ENCODE measurements at places on chromosomes 5 and 9. TPM values are rescaled to one million over a fixed set of nuclear protein-coding genes. Genes with fewer than 3 reads are reported as not detected.

- DNase-seq, result no peak
Observed at GRCh38 chr9:134802216-134802795, 78.3 kb upstream of the FCN2 start.

GRCh38 chr9:132146039-132146438 is 15.8 kb upstream of the NTNG2 start:
- DNase-seq, result no peak

- no peak for DNase-seq
Observed at GRCh38 chr9:121071756-121072421, 2.9 kb upstream of the CNTRL start.

DNA sequence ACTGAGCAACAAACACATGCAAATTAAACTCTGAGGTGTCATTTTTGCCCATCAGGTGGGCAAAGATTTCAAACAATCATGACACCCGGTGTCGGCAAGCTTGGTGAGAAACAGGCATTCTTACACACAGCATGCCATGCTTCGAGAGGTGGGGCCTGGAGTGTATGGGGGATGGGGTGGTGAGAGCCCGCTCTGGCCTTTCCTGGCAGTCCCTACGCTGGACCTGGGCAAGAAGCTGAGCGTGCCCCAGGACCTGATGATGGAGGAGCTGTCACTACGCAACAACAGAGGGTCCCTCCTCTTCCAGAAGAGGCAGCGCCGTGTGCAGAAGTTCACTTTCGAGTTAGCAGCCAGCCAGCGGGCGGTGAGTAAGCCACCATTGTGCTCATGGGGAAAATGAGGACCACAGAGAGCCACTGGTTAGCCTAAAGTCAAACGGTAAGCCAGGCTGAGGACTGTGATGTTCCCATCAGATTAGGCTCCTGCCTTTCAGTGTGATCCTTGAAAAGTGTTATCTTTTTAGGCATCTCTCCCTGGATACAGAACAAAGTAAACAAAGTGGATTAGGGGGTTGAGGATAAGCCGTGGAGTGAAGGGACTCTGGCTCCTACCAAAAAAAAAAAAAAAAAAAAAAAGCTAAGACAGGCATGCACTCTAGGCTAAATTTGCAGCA is 9.4 kb downstream of the MYOZ3 start:
- DNase-seq, result no peak

- DNase-seq, result no peak
Observed at GRCh38 chr5:136058039-136058971, 29.5 kb downstream of the TGFBI start.

DNA sequence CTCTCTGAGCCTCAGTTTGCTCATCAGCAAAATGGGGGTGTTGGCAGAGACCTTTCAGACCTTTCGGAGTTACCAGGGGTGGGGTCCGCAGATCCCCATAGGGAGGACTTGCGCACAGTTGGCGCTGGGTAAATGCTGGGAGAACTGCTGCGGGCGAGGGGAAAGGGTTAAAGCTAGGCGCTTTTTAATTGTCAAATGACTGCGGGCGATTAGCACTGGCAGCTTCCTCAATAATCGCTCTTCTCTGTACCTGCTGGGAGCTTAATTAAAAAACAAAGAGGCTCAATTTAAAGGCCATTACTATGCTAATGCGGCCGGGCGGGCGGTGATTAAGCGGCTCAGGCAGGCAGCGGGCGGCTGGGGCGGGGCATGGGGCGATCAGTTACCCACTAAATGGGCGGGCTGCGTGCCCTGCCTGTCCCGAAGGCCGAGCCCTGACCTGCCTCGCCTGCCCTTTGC is 63.0 kb downstream of the LMX1B start:
- DNase-seq, result no peak

DNA sequence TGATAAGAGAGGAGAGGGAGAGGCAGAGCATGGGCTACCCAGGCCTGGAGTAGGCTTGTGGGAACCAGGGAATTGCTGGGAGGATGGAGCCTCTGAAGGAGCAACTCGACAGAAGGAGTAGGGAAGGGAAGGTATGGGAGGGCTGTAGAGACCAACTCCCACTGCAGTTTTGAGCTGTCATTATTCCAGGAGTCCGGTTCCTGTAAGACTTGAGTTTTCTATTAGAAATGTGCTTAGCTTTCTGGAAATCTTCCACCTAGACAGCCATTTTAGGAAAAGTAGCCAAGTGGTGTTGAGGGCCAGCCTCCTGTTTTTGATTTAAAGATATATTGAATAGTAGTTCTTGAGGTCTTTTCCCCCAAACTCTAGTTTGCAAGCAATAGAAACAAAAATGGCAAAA is 323.5 kb downstream of the LRRC70 start:
- no peak for DNase-seq

- DNase-seq, result no peak
Observed at GRCh38 chr5:75839547-75839946, 122.3 kb upstream of the POC5 start.

GRCh38 chr5:1106385-1107166 is 5.3 kb downstream of the SLC12A7 start:
- no peak for DNase-seq

DNA sequence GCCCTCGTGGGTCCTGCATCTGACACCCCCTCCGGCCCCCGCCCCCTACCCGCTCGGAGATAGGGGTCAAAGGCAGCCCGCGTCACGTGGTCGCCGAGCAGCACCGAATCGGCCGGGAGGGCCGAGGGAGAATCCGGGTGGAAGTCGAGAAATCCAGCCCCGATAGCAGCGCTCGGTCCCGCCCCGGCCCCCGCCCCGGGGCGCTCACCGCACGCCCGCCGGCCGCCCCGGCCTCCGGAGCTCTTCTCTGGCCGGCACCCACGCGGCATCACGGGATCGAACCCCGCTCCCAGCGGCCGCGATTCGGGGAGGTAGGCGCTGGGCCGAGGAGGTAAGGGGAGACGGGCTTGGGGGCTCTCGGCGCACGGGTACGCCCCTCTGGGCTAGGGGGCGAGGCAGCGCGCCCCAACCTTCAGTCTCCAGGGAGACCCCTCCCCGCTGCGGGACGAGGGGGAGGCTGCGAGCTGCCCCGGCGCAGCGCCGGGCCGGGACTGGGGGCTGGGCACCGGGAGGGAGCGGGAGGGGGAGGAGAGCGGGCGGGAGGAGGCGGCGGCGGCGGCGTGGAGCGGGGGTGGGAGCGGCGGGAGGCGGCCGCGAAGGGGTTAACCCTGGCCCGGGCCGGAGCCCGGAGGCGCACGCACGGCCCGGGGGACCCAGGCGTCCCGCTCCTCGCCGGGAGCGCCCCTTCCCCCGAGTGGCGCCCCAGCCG is 22.1 kb upstream of the NDST1 start:
- no peak for DNase-seq

GRCh38 chr5:136679233-136679632 is 313.9 kb upstream of the TRPC7 start:
- no peak for DNase-seq

DNA sequence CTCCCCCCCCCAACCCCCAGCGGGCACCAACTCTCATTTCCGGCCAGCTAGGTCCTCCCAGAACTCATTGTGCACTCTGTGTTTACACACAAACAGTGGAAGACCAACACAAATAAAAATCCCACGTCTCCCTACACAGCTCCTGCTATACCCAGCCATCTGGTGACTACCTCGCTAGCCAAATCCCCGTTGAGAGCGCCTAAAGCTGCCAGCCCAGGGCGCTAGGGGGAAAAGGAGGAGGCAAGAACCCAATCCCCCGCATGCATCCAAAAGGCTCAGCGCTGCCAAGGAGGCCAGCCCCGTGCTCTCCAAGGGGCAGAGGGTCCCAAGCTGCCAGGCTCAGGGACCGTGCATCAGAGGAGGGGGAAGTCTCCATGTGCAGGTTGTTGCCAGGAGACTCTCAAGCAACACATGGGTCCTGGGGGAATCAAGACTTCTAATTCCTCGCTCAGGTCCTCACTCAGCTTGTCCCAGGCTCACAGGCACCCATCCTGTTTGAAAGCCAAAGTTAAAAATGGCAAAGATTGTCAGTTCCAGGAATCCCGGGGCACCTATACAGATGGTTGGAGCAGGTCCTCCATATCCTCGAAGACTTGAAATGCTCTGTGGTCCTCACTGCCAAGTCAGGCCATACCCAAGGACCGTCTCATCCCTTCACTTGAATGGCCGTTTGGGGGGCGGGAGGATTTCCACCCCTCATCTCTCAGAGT is 2.7 kb downstream of the ASTN2 start:
- no peak for DNase-seq

DNA sequence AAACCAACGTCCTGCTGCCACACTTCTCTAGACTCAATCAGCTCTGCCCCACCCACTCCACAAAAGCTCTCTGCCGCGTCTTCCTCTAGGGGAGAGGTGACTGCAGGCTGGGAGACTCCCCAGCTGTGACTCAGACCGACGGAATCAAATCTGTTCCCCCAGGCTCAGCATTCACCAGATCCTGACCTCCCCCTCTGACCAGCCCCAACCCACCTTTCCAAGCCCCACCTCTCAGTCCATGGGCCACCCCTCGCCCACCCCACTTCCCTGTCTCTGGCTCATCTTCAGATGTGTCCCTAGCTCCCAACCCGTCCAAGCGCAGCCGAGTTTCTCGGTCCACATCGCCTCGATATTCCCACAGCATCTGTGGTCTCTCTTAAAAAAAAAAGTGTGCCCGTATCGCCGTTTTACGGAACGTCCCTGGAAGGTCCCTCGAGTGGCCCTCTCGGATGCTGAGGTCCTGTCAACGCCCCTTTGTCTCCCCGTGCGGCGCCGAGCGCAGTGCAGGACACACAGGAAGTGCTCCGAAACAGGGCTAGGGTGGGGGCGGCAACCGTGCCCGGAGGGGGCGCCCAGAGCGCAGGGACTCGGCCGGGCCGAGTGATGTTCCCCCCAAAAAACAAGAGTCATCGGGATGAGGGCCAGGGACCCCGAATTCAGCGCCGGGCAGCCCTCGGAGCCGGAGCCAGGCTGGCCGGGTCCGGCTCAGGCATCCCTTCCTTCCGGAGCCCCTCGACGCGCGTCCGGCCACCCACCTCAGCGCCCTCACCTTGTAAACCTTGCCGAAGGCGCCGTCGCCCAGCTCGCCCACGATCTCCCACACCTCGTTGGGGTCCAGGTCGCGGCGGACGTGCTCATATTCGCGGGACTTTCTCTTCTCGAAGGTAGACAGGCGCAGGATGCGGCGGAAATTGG is 649 bp downstream of the STK10 start:
- no peak for DNase-seq

DNA sequence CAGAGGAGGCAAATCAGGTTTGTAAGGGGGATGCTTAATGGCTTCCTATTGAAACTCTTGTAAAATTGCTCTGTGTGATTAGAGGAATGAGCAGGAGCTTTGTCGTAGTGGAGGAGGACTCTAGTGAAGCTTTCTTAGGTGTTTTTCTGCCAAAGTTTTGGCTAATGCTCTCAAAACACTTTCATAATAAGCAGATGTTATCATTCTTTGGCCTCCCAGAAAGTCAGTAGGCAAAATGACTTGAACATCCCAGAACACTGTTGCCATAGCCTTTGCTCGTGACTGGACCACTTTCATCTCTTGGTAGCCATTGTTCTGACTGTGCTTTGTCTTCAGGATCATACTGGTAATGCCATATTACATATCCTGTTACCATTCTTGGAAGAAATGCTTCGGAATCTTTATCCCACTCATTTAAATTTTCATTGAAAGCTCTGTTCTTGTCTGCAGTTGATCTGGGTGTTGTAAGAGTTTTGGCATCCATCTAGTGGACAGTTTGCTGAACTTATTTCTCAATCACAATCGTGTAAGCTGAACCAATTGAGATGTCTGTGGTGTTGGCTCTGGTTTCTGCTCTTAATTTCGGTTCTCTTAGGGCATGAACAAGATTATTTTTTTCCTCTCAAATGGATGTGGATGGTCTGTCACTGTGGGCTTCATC is 187.6 kb downstream of the COMMD10 start:
- DNase-seq, result no peak

MYMK gene
- total RNA-seq, result not detected

CER1 gene
- not detected for total RNA-seq

SPATA31E1 gene
- total RNA-seq, result not detected

C9orf153 gene
- not detected for total RNA-seq

CTSV gene
- 3.1 TPM for total RNA-seq

CAVIN4 gene
- 0.38 TPM for total RNA-seq

OSTF1 gene
- total RNA-seq, result 70.1 TPM

Data from esophagus squamous epithelium (tissue), 5 donors.